Activated naive CD8-positive, alpha-beta T cell treated with anti-CD3 and anti-CD28 coated beads for 36 hours (primary cell): ENCODE measurements at places on chromosomes 5 and 9. TPM values are rescaled to one million over a fixed set of nuclear protein-coding genes. Genes with fewer than 3 reads are reported as not detected.
A peak's percentile ranks its signal among the peaks of the same experiment; 100 is the strongest.

GRCh38 chr5:170896779-170897178, 35.0 kb downstream of the RANBP17 start:
- no peaks in the 10 kb centered on the region for H3K4me1 ChIP-seq
- H3K4me3 ChIP-seq, result no peak overlapping the region
- no peak overlapping the region for H3K27ac ChIP-seq
- DNase-seq, result no peak
- H3K36me3 ChIP-seq, result no peaks in the 10 kb centered on the region

DNA sequence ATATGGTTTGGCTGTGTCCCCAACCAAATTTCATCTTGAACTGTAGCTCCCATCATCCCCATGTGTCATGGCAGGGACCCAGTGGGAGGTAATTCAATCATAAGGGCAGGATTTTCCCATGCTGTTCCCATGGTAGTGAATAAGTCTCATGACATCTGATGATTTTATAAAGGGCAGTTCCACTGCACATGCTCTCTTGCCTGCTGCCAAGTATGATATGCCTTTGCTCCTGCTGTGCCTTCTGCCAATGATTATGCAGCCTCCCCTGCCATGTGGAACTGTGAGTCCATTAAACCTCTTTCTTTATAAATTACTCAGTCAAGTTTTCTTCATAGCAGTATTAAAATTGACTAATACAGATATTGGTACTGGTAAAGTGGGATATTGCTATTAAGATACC, 42.4 kb downstream of the MARCHF11 start:
- DNase-seq, result no peak
- no peaks in the 10 kb centered on the region for H3K27me3 ChIP-seq
- no peaks in the 10 kb centered on the region for H3K36me3 ChIP-seq
- no peak overlapping the region for H3K4me3 ChIP-seq

- DNase-seq, result peak; percentile 39
- peak overlapping the region; percentile 92 for H3K4me3 ChIP-seq
- H3K4me1 ChIP-seq, result peaks cover 48% of the 10 kb centered on the region
- no peaks in the 10 kb centered on the region for H3K27me3 ChIP-seq
- H3K27ac ChIP-seq, result peak overlapping the region; percentile 93
Measured at GRCh38 chr9:35649431-35650340, 1.0 kb downstream of the SIT1 start.

DNA sequence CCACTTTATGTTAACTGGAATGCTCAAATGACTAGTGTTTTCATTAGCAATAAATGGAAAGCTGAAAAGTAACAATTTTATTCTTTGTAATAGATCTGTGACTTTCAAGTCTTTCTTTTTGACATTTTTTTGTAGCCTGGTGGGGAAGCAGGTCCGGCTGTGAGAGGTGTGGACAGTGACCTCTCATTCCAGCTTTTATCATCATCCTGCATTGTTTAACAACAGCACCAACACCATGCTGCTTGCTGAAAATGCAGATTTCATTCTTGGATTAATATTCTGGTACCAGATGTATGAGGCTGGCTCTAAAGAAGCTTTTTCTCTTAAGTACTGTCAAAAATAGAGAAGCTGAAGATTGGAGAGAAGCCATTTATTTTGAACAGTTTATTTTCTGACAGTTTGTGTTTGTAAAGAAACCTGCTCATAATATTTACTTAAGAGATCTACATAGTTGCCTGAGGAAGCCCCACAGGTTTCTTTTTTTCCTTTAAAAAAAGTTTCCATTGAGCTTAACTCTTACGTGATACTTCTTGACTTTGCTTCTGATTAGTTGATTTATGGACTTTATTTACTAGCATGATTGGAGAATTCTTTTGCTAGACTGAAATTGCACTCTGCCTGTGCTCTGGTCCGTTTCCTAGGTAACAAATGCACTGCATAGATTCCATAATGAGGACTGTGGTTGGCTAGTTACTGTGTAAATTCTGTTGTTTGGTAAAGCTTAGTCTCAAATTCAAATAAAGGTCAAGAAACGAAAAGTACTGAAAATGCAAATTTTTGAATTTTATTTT, 3.4 kb downstream of the KIAA1958 start:
- H3K27me3 ChIP-seq, result no peaks in the 10 kb centered on the region
- H3K36me3 ChIP-seq, result peaks cover 37% of the 10 kb centered on the region
- peaks cover 41% of the 10 kb centered on the region for H3K4me1 ChIP-seq

DNA sequence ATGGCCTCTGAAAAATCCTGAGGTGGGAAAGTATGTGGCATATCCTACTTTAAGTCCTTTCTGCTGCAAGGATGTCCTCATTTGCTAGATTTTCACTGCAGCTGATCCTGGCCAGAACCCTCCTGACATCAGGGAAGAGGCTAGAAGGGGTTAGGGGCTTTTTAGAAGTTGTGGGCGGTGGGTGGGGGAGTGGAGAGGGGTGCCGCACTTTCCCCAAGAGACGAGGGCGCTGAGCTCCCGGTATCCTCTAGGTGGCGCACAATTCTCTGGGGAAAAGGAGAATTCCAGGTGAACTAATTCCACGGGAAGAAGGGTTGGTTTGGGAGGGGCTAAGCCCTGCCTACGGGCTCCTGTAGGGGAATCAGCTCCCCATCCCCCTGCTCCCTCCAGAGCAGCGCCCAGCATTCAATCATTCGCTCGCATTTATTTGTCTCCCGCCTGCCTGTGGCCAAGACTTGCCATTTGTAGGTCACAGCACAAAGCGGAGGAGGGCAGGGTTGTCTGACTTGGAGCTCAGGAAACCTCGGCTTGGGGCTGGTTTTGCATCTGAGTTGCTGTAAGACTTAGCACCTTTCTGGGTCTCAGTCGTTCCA, 42.9 kb upstream of the HAND1 start:
- DNase-seq, result no peak
- no peak overlapping the region for H3K4me3 ChIP-seq
- H3K27me3 ChIP-seq, result peaks cover 70% of the 10 kb centered on the region
- H3K27ac ChIP-seq, result no peak overlapping the region

GRCh38 chr5:102664616-102665335, 90.3 kb upstream of the PAM start:
- H3K4me1 ChIP-seq, result no peaks in the 10 kb centered on the region
- H3K27me3 ChIP-seq, result peaks cover 15% of the 10 kb centered on the region
- DNase-seq, result no peak
- H3K27ac ChIP-seq, result no peak overlapping the region
- H3K4me3 ChIP-seq, result no peak overlapping the region
- H3K36me3 ChIP-seq, result no peaks in the 10 kb centered on the region

DNA sequence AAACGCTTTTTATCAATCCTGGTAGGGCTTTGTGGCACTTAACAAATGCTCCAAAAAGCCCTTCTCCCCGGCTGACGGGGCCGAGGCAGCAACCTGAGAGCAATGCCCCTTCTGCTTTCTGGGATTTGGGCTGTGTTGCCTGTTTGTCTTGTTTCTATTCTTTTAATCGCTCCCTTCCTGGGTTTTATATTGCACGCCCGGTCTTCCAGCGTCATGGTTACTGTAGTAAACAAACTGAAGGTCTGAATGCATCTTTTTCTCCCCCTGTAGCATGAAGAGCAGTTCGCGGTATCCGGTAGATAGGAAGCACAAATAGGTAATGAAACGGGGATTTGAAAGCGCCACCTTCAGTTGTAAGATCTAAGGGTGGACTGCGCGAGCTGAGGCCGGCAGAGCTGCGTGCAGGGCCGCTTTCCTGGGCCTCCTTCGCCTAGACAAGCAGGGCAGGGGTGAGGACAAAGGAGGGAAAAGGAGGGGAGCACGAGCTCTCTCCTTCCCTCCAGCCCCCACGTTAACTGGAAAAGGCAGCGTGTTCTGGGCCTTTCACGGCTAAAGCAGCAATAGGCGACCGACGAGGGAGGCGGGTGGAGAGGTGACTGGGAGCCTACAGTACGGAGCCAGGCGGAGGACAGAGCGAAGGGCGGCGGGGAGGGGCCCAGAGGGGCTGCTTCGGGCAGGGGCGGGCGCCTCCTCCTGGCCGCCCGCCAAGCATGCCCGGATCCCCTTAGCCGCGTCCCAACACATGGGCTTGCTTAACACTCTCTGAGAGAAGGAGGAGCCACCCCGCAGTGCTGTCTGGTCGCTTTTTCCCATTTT, 49.3 kb upstream of the ZNF366 start:
- H3K4me3 ChIP-seq, result peak overlapping the region; percentile 71
- H3K4me1 ChIP-seq, result peaks cover 22% of the 10 kb centered on the region
- peak; percentile 49 for DNase-seq
- H3K27ac ChIP-seq, result peak overlapping the region; percentile 16

GRCh38 chr9:21001581-21001980, 29.9 kb downstream of the HACD4 start:
- H3K4me1 ChIP-seq, result peaks cover 28% of the 10 kb centered on the region
- no peaks in the 10 kb centered on the region for H3K27me3 ChIP-seq
- peak overlapping the region; percentile 3 for H3K4me3 ChIP-seq

GRCh38 chr9:109745335-109746283, 34.4 kb upstream of the PALM2AKAP2 start:
- H3K4me1 ChIP-seq, result no peaks in the 10 kb centered on the region
- H3K36me3 ChIP-seq, result no peaks in the 10 kb centered on the region
- H3K4me3 ChIP-seq, result no peak overlapping the region
- DNase-seq, result no peak

GRCh38 chr5:35131723-35132122, 84.0 kb upstream of the AGXT2 start:
- no peaks in the 10 kb centered on the region for H3K36me3 ChIP-seq
- H3K4me3 ChIP-seq, result no peak overlapping the region
- no peak for DNase-seq

DNA sequence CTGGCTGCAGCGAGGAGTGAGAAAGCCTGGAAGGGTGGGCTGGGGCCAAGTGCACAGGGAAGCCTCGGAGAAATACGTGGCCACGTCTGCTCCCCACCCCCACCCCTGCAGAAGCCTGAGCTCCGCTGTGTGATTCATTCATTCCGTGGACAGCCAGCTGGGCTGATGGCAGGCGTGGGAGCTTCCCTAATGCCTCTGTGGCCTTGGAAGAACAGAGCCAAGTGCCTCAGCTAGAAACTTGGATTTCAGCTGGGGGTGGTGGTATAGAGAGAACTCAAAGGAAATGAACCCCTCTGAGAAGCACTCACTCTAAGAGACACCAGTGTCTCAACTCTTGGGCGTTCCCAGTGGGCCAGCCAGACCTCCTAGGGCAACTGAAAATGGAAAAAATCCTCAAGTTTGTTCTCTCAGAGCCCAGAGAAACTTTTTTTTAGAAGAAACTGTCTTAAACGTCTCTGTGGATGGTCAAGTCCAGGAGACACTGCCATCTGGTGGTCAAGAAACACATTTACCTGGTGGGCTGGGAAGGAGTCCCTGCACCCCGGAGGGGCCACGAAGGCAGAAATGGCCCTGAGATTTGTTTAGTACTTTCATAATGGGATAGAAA, 18.0 kb downstream of the ATOX1 start:
- no peak overlapping the region for H3K27ac ChIP-seq
- DNase-seq, result peak; percentile 31
- peaks cover 14% of the 10 kb centered on the region for H3K4me1 ChIP-seq
- no peak overlapping the region for H3K4me3 ChIP-seq
- peaks cover 13% of the 10 kb centered on the region for H3K36me3 ChIP-seq

- DNase-seq, result no peak
- H3K27ac ChIP-seq, result no peak overlapping the region
- H3K27me3 ChIP-seq, result no peaks in the 10 kb centered on the region
- H3K4me1 ChIP-seq, result no peaks in the 10 kb centered on the region
- H3K4me3 ChIP-seq, result no peak overlapping the region
Measured at GRCh38 chr5:39440192-39440957, 15.6 kb upstream of the DAB2 start.

GRCh38 chr5:45189481-45189880, 380.7 kb downstream of the MRPS30 start:
- H3K27me3 ChIP-seq, result no peaks in the 10 kb centered on the region
- no peaks in the 10 kb centered on the region for H3K4me1 ChIP-seq
- DNase-seq, result no peak
- H3K4me3 ChIP-seq, result no peak overlapping the region
- no peaks in the 10 kb centered on the region for H3K36me3 ChIP-seq

DNA sequence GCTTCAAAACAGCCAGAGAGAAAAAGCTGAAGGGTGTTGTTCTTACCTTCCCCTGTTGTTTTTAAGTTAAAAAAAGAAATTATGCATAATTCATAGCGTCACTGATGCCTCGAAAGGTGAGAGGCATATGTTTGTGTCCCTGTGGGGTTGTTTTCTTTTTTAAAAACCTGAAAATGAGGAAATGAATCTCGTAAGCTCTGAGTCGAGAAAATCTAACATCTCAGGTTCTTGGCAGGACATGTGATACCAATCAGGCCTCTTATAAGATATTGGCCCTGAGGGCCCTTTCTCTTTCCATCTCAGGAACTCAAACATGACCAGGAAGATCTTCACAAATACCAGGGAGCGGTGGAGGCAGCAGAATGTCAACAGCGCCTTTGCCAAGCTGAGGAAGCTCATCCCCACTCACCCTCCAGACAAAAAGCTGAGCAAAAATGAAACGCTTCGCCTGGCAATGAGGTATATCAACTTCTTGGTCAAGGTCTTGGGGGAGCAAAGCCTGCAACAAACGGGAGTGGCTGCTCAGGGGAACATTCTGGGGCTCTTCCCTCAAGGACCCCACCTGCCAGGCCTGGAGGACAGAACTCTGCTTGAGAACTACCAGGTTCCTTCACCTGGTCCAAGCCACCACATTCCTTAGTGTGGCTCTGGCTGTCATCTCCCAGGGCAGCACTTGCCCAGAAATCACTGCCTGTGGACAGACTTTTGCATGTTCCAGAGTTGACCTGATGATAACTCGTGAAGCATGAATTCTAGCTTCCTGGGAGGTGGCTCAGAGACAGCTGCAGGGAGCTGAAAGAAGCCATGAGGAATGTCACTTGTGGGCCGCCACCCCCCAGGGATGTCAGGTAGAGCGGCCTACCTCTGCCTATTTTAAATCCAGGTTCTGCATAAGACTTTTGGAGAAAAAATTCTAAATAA, at the start of gene TAL2:
Gene TAL2, plus strand, starts transcription at position 274 of the 921 bp plus-strand sequence. Its CDS starts 40 bp downstream, at position 314.
- H3K27ac ChIP-seq, result no peak within 1 kb of the TSS
- H3K27me3 ChIP-seq, result peaks cover 18% of the 10 kb centered on the region
- no peaks in the 10 kb centered on the region for H3K4me1 ChIP-seq

DNA sequence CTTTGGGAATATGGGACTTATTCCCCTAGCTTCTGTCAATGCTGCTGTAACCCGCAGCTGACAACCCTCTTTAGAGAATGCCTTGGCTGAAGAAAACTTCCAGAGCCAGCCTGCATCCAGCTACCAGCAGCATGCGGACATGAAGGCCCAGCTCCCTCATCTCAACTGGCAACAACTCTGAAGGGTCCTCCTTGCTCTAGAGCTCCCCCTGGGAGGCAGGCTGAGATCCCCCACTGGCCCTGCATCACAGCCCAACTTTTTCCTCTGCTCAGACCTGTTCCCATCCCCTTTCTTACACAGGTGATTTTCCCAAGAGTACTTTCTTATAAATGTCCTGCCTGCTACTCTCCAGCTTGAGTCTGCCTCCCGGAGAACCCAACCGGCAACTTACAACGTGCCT, 18.7 kb upstream of the WNT8A start:
- H3K4me3 ChIP-seq, result no peak overlapping the region
- DNase-seq, result peak; percentile 8
- H3K27ac ChIP-seq, result no peak overlapping the region
- no peaks in the 10 kb centered on the region for H3K36me3 ChIP-seq

SLC6A3 gene
- total RNA-seq, result not detected

WDR38 gene
- not detected for total RNA-seq

FRMD3 gene
- 0.52 TPM for total RNA-seq

CLINT1 gene
- 83.9 TPM for total RNA-seq

SPAG8 gene
- 1.0 TPM for total RNA-seq

CFAP77 gene
- total RNA-seq, result not detected

NUTM2G gene
- total RNA-seq, result not detected
